Fibroblast of the aortic adventitia (primary cell): ENCODE measurements at places on chromosomes 13 and 19. TPM values are rescaled to one million over a fixed set of nuclear protein-coding genes. Genes with fewer than 3 reads are reported as not detected.

Gene ADAMTSL5
- total RNA-seq, result 1.2 and 4.2 TPM in 2 replicates

Gene IGFL3
- total RNA-seq, result not detected in 2 replicates

Gene DCLK1
- total RNA-seq, result 67.8 and 80.0 TPM in 2 replicates

Gene ACP5
- total RNA-seq, result 0.09 and 1.4 TPM in 2 replicates

Gene STAP2
- 1.2 and 7.5 TPM in 2 replicates for total RNA-seq

Gene VAV1
- not detected in 2 replicates for total RNA-seq

Gene OR7D4
- total RNA-seq, result not detected in 2 replicates

Gene CEACAM20
- not detected in 2 replicates for total RNA-seq

Gene SPACA7
- not detected in 2 replicates for total RNA-seq

Gene CABP5
- total RNA-seq, result not detected in 2 replicates

Gene ICAM5
- 1.2 and 4.4 TPM in 2 replicates for total RNA-seq

Gene ICAM3
- 1.3 and 8.5 TPM in 2 replicates for total RNA-seq

Gene KLK4
- total RNA-seq, result not detected in 2 replicates

Gene IGFL2
- 0.09 TPM in 1 of 2 replicates, not detected in the other for total RNA-seq

Gene LILRA5
- not detected in 2 replicates for total RNA-seq

Gene SLC15A1
- total RNA-seq, result not detected in 2 replicates
